CD4-positive, alpha-beta T cell treated with Interleukin-1 beta for 1 hour (primary cell): ENCODE measurements at places on chromosomes 3 and 15.

GRCh38 chr3:5758699-5759098 is 571.2 kb downstream of the EDEM1 start:
- DNase-seq: no peak

DNA sequence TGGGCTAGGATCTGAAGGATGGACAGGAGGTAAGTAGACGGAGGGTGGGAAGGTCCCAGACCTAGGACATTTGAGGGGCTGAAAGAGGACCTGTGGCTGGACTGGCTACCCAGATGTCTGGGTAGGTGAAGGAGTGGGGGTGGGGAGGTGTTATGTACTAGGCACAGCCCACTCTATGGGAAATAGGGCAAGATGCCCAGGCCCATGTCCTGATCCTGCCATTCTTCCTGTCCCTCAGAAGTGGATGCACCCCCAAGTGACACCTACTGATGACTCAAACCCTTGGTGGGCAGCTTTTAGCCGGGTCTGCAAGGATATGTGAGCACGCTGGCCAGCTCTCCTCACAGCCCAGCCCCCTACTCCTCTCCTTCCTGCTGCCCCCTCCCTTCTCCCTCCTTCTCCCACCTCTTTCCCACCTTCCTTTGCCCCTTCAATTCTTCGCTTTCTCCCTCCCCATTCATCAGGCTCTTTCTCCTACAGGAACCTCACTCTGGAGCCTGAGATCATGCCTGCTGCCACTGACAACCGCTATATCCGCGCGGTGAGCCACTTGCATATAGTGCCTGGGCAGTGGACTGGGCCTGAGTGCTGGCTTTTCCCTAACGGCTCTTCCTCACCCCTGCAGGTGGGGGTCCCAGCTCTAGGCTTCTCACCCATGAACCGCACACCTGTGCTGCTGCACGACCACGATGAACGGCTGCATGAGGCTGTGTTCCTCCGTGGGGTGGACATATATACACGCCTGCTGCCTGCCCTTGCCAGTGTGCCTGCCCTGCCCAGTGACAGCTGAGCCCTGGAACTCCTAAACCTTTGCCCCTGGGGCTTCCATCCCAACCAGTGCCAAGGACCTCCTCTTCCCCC is 5.2 kb downstream of the ACY1 start:
- DNase-seq: no peak

- no peak for DNase-seq
Observed at GRCh38 chr3:64687781-64688604, at the start of gene ADAMTS9. TSS of gene ADAMTS9 (minus strand) at chr3:64688000. CDS start at chr3:64687657, 343 bp downstream.

DNA sequence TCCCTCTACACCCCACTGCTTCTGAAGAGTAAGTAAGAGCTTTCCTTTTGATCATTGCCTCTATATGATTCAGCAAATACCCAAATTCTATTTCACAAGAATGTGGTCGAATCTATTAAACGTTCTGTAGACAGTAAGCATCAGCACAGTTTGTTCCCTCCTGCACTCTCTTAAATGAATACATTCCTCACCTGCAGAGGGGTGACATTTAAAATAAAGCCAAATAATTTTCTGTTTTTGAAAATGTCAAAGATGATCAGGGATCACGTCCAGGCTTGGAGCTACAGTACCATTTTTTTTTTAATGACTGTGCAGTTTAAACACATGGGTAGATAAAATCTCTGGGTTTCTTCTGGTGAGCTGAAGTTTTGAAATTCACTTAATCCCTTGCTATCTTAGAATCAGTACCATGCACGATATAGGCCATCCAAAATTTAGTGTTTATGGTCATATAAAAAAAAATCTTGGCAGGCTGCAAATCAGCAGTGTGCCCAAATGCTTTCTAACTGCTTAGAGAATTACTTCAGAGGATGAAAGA is 12.8 kb downstream of the PYDC2 start:
- no peak for DNase-seq

DNA sequence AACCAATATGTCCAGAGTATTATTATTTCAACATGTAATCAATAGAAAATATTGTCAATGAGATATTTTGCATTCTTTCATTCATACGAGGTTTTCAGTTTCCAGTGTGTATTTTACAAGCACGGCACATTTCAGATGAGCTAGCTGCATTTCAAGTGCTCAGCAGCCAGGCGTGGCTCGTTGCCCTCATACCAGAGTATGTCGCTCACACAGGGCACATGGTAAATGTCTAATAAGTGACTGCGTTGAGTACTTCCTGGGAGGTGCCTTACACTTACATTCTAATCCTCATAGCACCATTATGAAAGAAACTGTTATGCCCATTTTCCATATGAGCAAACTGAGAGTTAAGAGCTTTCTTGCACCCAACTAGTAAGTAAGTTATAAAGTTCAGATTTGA is 47.4 kb downstream of the TMEM266 start:
- DNase-seq: no peak

GRCh38 chr3:123025642-123026521 is 1.7 kb downstream of the SEMA5B start:
- DNase-seq: no peak

DNA sequence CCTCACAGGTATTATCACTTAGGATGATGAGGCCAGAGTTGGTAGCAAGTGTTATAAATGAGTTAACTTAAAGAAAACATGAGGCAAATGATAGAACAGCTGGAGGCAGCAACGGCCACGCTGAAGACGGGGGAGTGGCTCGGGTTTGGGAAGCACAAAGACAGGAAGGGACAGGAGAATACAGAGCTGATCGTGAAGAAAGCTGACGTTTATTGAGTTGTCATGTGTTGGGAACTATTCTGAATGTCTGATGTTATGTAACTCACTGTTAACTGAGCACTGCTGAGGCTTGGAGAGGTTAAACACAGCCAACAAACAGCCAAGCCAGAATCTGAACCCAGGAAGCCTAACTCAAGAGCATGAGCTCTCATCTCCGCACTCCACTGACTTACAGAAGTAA is 42.3 kb downstream of the FGD5 start:
- DNase-seq: no peak

DNA sequence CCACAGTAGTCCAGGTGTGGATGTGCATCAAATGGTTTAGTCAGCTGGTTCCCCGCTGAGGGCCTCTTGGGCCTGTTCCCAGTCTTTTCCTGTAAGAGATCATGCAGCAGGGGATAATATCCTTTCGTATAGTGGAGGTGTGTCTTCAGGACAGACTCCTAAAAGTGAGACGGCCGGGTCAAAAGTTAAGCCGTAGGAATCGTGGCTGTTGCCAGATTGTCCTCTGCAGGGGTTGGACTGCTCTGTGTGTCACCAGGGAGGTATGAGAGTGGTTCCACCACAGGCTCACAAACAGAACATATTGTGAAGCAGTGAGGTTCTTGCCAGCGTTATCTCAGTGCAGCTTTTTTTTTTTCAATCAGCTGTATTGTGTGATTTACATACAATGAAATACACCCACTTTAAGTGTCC is 95.0 kb downstream of the VGLL4 start:
- no peak for DNase-seq

- DNase-seq: no peak
Observed at GRCh38 chr3:196788528-196788927, 48.9 kb downstream of the PAK2 start.

DNA sequence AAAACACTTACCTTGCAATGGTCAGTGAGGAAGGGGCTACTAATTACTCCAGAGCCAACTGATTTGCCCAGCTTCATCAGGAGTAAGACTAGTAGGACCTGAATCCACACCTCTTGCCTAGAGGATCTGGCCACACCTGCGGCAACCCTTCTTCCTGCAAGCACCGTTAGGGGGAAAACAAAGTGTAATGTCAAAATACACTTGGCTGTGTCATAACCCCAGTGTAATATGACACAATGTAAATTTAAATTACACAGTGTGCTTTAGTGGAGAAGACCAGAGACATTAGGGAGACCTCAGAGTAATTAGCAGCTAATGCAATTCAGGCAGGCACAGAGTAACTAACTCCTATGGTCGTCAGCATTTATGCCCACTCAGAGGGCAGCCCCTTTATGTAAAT is 308.5 kb upstream of the ARRDC4 start:
- DNase-seq: no peak

GRCh38 chr3:59775106-59775505 is 725.3 kb upstream of the CFAP20DC start:
- no peak for DNase-seq

DNA sequence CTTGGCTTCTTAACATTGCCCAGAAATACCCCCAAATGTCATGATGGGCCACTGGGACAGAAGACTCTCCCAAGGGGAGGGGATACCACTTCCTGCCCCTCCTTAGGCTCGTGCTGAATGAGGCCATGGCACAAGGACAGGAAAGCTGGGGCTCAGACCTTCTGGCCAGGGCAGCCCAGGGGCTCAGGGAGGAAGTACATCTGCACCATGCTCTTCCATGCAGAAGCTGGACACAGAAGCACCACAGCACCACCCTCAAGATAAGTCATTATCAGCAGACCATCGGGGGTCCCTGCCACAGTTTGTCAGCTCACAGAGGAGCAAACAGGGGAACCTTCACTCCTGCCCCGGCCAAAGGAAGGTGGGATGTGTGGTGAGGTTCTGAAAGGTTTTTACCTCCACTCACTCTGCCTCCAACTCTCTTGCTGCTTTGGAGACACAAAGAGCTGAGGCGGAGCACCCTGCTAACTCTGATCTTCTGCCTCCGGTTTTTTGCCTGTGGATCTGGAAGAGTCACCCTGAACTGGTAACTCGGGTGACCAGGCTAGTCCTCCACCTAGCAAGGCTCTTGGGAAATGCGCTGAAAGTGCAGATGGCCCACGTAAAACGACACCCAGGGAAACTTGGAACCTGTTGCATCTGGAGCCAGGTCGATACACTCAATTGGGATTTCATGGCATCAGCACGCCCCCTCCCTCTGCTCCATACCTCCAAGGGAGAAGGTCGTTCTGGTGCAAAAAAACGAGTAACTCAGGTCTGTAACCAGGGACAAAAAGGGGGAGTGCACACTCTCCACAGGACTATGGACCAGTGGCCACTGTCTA is 8.3 kb downstream of the BMF start:
- DNase-seq: no peak

DNA sequence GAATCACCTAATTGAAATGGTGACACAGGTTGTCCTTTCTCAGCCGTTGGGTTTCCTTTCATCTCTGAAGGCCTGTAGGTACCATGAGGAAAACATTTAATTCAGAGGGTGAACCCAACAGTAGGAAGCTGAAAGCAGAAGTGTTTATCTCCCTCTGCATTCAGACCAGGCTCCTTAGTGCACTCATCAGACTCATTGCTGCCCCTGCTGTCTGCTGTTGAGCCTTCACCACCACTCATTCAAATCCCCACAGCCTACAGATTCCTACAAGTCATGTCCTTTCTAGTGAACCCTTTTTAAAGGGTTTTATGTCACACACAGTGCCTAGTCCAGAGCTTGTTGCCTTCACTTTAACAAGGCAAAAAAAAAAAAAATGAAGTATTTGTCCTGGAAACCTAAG is 13.4 kb downstream of the WDR48 start:
- peak; percentile 42 for DNase-seq

- DNase-seq: no peak
Observed at GRCh38 chr15:44029003-44029402, 166.1 kb downstream of the FRMD5 start.

DNA sequence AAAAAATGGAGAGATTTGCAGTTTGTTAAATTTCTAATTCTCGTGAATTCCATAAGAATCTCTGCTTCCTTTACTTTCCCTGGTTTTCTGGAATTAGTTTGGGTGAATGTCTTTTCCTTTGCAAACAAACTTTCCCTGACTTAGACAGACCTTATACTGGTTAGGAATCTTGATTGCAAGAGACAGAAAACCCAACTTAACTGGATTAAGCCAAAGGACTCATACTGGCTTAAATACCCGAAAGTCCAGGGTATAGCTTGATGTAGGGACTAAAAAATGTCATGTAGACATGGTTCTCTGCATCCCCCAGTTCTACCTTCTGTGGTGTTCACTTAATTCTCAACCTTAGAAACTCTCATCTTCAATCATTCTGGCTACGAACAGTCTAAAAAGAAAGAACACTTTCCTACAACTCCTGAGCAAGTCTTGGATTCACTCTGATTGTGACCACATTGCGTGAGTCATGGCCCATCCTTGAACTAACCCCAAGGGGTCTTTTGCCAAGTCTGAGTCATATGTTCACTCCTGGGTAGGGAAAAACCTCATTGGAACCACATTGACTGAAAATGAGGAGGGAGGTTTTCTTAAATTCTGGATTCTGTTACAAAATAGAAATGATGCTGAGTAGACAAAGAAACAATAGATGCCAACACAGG is 136.0 kb upstream of the DAZL start:
- no peak for DNase-seq

DNA sequence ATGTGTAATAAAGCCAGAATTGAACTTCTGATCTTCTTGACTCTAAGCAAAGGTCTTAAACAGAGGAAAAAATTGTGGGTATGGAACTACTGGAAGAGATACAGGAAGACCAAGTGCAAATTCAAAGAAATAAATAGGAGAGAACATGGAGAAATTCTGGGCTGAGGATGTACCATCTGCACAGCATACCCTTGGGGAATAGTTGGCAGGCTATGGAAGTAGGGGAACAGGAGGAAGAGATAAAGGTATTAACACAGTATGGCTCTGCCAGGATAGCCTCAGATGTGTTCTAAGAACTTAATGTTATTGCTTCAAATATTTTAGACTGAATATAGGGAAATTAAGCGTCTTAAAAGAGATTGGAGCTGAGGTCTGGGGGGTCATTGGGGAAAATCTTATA is 485.4 kb downstream of the CNTN3 start:
- DNase-seq: no peak

DNA sequence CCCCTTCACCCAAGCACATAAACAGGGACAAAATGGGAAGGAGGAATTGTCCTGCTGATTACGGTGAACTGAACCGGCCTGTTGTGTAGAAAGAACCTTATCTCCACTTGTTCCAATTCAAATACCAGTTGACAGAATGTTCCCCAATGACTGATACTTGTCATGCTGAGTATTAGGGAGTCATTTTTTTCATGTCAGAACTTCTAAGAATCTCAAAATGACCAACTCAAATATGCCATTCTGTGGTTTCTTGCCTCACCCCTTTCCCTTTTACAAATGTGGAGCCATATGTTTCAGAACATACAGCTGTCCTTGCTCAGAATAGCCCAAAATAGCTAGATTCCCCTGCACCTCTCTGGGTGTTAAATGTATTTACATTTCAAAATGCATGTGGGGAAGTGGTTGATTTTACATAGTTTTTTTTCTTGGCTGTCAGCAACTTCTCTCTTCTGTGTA is 405.9 kb upstream of the TBL1XR1 start:
- no peak for DNase-seq

GRCh38 chr3:68874551-68875348 is 57.6 kb downstream of the TAFA4 start:
- DNase-seq: no peak
